ENCODE measurements at places on chromosomes 5 and 9.

GRCh38 chr9:131660466-131661405, 79.1 kb downstream of the RAPGEF1 start:
- DNase-seq, result no peak

DNA sequence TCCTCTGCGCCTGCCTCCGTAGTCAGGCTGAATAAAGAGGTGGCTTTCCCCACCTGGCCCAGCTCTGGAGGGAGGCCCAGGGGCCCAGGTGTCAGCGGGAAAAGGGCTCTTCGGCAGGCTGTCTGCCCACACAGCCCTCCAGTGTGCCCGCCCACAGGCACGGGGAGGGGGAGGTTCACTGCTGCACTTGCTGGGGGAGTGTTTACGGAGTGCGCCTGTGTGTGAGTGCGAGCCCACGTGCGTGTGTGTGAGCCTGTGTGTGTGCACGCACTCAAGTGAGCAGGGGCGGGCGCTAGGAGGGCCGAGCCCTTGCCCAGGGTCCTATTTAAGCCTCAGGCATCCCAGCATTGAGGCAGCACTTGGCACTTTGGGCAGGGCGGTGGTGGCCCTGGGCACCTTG, 10.9 kb downstream of the DNLZ start:
- no peak for DNase-seq

GRCh38 chr9:135255033-135255840, 167.8 kb downstream of the OLFM1 start:
- no peak for DNase-seq

GRCh38 chr5:52983731-52984636, 5.2 kb upstream of the ITGA2 start:
- no peak for DNase-seq

DNA sequence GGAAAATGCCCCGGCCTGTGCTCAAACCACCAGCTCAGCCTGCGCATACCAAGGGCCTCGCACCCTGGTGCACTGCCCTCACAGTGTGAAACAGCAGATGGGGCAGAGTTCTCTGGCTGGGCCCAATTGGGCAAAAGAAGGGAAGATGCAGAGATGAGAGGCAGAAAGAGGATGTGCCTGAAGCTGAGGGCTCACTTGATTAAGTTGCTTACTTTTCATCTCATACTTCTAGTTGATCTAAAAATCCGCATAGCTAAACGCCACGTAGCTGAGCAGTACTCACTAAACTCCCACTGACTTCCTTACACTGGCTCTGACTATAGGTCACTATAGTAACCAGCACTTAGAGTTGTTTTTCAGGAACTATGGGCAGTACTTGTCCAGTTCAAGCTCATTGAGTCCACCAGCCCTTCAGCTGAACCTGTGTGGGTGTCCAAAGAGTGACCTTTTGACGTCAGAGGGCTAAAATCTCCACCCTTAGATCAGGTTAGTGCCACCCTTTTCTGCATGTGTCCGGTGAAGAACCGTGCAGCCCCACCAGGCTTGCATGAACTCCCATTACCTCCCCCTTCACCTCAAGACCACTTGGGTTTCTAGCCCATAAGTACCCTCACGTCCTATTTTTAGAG, 215.2 kb downstream of the AUH start:
- DNase-seq, result peak; percentile 74

DNA sequence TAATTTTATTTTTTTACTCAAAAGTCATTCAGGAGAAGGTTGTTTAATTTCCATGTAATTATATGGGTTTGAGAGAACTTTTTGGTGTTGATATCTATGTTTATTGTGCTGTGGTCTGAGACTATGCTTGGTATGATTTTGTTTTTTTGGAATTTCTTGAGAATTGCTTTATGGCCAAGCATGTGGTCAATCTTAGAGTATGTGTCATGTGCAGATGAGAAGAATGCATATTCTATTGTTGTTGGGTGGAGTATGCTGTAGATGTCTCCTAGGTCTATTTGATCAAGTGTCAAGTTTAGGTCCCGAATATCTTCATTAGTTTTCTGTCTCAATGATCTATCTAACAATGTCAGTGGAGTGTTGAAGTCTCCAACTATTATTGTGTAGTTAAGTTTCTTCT, 134.9 kb downstream of the HMHB1 start:
- no peak for DNase-seq
